Ovary (tissue), 10 donors: ENCODE measurements at places on chromosomes 4 and X. TPM values are rescaled to one million over a fixed set of nuclear protein-coding genes. Genes with fewer than 3 reads are reported as not detected.

Gene CLGN
- total RNA-seq = 1.1 TPM

Gene GABRA4
- total RNA-seq = not detected

Gene HOPX
- 2.1 TPM for total RNA-seq

Gene C4orf36
- total RNA-seq = not detected

Gene FUNDC1
- total RNA-seq = 14.4 TPM
